ENCODE measurements at places on chromosomes 4 and X. TPM values are rescaled to one million over a fixed set of nuclear protein-coding genes. Genes with fewer than 3 reads are reported as not detected.

Gene PABPC1L2B
- not detected for total RNA-seq

Gene TLR3
- 0.32 TPM for total RNA-seq

Gene THAP9
- total RNA-seq: 2.0 TPM

Gene BRCC3
- 26.7 TPM for total RNA-seq

Gene TCEAL2
- not detected for total RNA-seq

Gene TMEM35A
- total RNA-seq: not detected

Gene PPBP
- total RNA-seq: not detected

Gene CCDC120
- 2.7 TPM for total RNA-seq

Gene C4orf51
- not detected for total RNA-seq

Gene CXCL9
- total RNA-seq: not detected

Gene PHEX
- 0.42 TPM for total RNA-seq

Gene GRK4
- 1.4 TPM for total RNA-seq

Gene PRAF2
- 44.2 TPM for total RNA-seq

Data from A549 treated with Hydrocortisone at 1 μM for 4 hours (cell line).